ENCODE measurements at places on chromosomes 2 and 18.

DNA sequence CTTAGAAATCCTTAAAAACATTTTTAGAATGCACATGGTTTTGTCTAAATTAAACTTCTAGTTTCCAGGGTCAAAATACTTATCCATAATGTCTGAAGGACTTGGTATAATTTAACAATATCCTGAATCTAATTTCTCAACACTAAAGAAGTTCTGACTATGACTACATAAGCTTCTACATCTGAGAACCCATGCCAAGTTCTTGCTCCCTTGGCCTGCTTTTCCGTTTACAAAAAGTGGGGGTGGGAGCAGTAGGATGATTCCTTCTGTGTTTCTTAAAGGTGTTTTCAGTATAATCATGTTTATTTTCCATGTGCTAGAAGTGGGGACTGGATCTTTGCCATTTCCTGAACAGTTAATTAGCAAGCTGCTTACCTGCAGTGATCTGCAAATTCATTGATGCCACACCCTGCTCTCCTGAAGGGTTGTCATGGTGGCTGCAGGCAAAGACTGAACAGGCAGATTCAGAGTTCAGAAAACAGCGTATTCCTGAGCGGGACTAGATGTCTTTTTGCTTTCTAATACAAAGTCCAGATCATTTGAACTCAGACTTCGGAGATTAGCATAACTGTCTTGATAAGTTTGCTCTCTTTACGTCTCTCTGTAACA, 36.2 kb downstream of the ADNP2 start:
- no peak overlapping the region for H3K4me3 ChIP-seq
- no peaks in the 10 kb centered on the region for H3K4me1 ChIP-seq
- H3K36me3 ChIP-seq = peaks cover 5% of the 10 kb centered on the region
- H3K27ac ChIP-seq = no peak overlapping the region

DNA sequence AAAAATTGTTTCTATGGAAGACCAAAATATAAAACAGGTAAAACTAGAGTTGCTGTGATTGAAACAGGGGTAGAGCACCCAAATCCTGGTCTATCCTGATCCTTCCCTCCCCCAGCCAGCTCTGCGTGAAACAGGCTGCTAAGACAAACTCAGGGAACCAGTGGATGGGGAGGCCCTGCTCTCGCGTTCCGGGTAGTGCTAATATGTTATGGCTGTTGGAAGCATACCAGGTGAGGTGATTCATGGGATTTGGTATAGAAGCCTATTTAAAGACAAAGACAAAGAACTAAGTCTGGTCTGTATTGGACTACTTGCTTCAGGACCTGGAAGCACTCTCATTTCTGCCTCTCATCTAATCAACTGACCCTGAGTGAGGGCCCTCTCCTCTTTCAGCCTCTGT, 63.0 kb upstream of the CCBE1 start:
- no peak overlapping the region for H3K4me3 ChIP-seq
- DNase-seq = no peak
- H3K4me1 ChIP-seq = no peaks in the 10 kb centered on the region
- H3K27me3 ChIP-seq = no peaks in the 10 kb centered on the region
- H3K27ac ChIP-seq = no peak overlapping the region

DNA sequence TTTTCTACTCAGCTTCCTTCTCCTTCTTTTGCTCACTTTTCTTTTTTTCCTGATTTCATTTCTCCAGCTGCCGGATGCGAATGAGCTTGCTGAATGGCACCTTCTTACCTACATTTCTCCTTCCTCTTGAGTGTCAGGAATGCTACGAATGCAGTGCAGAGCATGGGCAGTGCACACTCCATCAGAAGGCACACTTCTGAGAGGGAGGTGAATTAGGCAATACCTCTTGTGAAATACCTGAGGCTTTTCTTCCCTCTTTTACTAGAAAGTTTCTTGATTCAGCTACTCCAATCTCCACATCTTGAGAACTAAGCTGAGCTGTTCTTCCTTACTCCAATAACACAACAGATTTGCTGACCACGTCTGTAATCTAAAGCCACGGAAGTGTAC, 51.1 kb downstream of the PLEKHM3 start:
- H3K36me3 ChIP-seq = peaks cover 8% of the 10 kb centered on the region
- H3K27ac ChIP-seq = no peak overlapping the region
- no peaks in the 10 kb centered on the region for H3K4me1 ChIP-seq
- no peak for DNase-seq
- no peak overlapping the region for H3K4me3 ChIP-seq

DNA sequence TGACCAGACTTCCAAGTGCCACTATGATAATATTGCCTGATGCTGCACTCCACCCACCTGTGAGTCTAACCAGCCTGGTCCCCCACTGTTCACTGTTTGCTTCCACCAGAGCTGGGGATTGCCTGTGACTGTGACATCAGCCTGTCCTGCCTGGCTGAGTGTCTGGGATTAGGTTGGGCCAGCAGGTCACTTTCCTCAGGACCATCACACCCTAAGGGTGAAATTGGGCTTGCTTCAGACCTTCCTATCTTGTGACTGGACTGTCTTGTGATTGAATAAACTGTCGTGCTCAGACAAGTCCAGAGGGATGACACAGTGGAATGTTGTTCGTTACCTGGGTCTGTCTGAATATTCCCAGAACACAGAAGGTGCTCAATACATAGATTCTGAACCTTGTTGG, 87.4 kb upstream of the HK2 start:
- peaks cover under 1% of the 10 kb centered on the region for H3K4me1 ChIP-seq
- no peaks in the 10 kb centered on the region for H3K36me3 ChIP-seq
- H3K27ac ChIP-seq = no peak overlapping the region
- H3K4me3 ChIP-seq = no peak overlapping the region

DNA sequence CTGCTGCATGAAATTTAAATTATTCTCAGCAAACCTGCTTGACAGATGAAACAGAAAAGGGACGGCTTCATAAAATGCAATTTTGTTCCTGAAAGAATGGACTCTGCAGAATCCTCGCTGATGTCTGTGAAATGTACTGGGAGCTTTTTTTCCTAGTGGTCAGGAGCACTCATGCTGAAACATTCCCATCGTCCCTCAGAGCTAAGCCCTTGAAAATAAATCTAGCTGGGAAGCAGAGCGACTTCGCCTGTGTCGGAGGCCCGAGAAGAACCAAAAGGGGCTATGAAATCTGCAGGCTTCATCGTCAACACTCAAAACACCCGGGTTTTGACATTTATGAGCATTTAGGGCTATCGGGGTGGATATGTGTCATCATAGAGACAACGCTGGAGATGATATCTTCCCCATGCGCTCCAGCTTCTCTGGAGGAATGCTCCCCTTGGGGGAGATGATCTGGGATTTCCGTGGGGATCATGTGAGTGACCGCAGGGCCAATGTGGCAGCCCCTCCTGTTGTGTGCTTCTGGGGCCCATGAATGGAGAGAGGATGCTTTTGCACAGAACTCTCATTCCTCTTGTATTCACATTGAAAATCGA, 182.3 kb downstream of the KLHL29 start:
- H3K4me3 ChIP-seq = no peak overlapping the region
- DNase-seq = no peak
- no peaks in the 10 kb centered on the region for H3K27me3 ChIP-seq
- no peaks in the 10 kb centered on the region for H3K36me3 ChIP-seq
- peaks cover 10% of the 10 kb centered on the region for H3K4me1 ChIP-seq

- peaks cover 8% of the 10 kb centered on the region for H3K4me1 ChIP-seq
- H3K4me3 ChIP-seq = no peak overlapping the region
- no peak for DNase-seq
- no peaks in the 10 kb centered on the region for H3K36me3 ChIP-seq
- H3K27ac ChIP-seq = no peak overlapping the region
- no peaks in the 10 kb centered on the region for H3K27me3 ChIP-seq
Observed at GRCh38 chr2:191347881-191348280, 102.7 kb downstream of the MYO1B start.

- H3K4me1 ChIP-seq = no peaks in the 10 kb centered on the region
- H3K4me3 ChIP-seq = no peak overlapping the region
- H3K36me3 ChIP-seq = no peaks in the 10 kb centered on the region
- H3K27ac ChIP-seq = no peak overlapping the region
- no peak for DNase-seq
Observed at GRCh38 chr2:156405586-156405985, 30.6 kb upstream of the GPD2 start.

DNA sequence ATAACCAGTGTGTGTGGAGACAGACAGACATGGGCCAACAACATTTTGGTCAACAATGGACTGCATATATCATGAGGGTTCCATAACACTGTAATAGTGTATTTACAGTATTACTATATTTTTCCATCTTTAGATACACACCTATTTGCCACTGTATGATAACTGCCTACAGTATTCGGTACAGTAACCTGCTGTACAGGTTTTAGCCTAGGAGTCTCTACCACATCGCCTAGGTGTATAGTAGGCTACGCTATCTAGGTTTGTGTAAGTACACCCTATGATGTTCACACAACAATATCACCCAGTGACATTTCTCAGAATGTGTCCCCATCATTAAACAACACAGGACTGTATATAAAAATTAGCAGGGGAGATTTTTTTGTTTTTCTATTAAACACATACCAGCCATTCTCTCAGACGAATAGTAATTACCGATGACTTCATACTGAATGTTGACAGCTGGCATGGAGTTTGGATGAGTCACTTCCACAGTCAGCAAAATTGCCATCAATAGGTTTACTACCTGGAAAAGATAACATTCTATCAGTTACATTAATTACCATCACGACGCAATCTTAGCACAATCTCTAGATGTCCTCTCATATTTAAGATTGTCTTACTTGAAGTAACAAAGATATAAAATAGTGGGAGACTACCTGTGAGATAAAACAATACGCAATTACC, 10.8 kb downstream of the LAPTM4A start:
- no peak overlapping the region for H3K4me3 ChIP-seq
- H3K4me1 ChIP-seq = peaks cover 14% of the 10 kb centered on the region
- H3K27me3 ChIP-seq = no peaks in the 10 kb centered on the region
- H3K27ac ChIP-seq = no peak overlapping the region
- H3K36me3 ChIP-seq = peaks cover 49% of the 10 kb centered on the region
- no peak for DNase-seq

- H3K27ac ChIP-seq = no peak overlapping the region
- no peaks in the 10 kb centered on the region for H3K4me1 ChIP-seq
- DNase-seq = no peak
- no peaks in the 10 kb centered on the region for H3K27me3 ChIP-seq
- H3K36me3 ChIP-seq = no peaks in the 10 kb centered on the region
Observed at GRCh38 chr18:42765302-42765701, 350.2 kb downstream of the RIT2 start.

GRCh38 chr2:201260302-201260800, at the start of gene CASP8:
CASP8 (plus strand) TSS chr2:201260536; CDS start chr2:201266487, 5,951 bp downstream.
- H3K27me3 ChIP-seq = no peaks in the 10 kb centered on the region
- peaks cover 2% of the 10 kb centered on the region for H3K4me1 ChIP-seq
- peak within 1 kb of the TSS; percentile 23 for H3K27ac ChIP-seq
- no peaks in the 10 kb centered on the region for H3K36me3 ChIP-seq

GRCh38 chr18:44758861-44759631, 78.4 kb downstream of the SETBP1 start:
- no peak for DNase-seq
- no peaks in the 10 kb centered on the region for H3K36me3 ChIP-seq
- peaks cover 6% of the 10 kb centered on the region for H3K4me1 ChIP-seq
- H3K27ac ChIP-seq = no peak overlapping the region
- no peak overlapping the region for H3K4me3 ChIP-seq

GRCh38 chr18:9634856-9635255, 20.5 kb upstream of the PPP4R1 start:
- no peaks in the 10 kb centered on the region for H3K27me3 ChIP-seq
- peak; percentile 8 for DNase-seq
- H3K4me1 ChIP-seq = peaks cover 8% of the 10 kb centered on the region
- no peak overlapping the region for H3K4me3 ChIP-seq
- H3K27ac ChIP-seq = no peak overlapping the region

DNA sequence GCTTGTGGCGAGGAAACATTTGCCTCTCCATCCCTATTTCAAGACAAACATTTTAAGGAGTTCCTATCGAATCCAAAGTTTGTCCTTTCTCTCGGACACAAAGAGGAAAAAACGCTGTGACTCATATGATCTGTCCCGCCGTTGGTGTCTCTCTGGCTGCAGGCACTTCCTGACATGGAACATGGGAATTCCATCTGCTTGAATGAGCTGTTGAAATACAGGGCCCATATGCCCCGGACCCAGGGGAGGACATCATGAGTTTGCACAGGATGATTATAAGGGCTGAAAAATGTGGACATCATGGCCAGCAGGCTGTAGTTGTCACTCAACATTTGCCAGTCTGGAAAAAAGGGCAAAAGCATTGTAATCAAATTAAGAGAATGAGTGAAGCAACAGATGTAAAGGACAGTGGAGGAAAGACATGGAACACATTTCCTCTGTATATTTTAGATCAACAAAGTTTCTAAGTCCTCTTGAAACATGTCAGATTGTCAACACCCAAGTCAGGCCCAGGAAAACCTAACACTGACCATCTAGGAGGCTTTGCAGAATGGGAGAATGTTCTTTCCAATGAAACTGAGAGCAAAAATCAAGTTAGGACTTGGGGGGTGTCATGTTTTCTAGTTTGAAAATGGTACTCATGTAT, 103.2 kb upstream of the SMIM21 start:
- no peak for DNase-seq
- no peak overlapping the region for H3K4me3 ChIP-seq
- no peak overlapping the region for H3K27ac ChIP-seq

GRCh38 chr2:137437386-137437785, 526.9 kb upstream of the HNMT start:
- no peaks in the 10 kb centered on the region for H3K4me1 ChIP-seq
- no peaks in the 10 kb centered on the region for H3K36me3 ChIP-seq
- DNase-seq = no peak
- H3K4me3 ChIP-seq = no peak overlapping the region
- no peak overlapping the region for H3K27ac ChIP-seq

DNA sequence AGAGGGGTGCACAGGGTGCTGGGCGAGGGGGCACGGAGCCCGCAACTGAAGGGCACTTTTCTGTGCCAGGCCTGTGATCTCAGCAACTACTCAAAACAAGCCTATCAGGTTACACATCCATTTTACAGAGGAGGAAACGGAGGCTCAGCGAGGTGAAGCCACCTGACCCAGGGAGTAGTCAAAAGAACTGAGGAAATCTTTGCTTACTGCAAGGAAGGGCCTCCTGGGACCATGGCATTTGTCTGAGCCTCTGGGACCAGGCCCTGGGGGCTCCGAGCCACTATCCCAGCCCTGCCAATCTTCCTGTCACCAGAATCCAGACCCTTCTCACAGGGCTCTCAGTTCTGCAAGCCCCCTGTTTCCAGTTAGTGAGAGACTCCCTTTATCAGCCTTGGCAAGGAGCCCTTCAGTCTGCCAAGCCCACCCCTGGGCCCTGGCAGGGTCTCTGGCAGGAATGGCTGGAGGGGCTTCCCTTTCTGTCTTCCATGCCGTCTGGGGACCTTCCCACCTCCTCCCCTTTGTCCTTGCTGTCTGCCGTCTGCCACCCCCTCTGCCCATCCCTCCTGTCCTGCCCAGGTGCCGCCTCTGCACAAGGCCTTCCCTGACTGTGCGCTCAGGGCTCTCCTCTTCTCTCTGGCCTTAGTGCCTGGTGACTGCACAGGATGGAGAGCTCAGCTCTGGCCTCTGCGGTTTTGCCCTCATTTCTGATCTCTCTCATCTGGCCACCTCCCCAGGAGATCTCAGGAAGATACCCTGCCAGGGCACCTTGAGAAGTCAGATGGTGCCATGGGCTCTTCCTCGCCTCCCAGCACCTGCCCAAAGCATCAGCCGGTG, 194.7 kb upstream of the GLI2 start:
- no peak for DNase-seq
- peak overlapping the region; percentile 43 for H3K27ac ChIP-seq
- no peaks in the 10 kb centered on the region for H3K36me3 ChIP-seq

- no peaks in the 10 kb centered on the region for H3K27me3 ChIP-seq
- DNase-seq = no peak
- H3K4me3 ChIP-seq = no peak overlapping the region
- H3K4me1 ChIP-seq = no peaks in the 10 kb centered on the region
Observed at GRCh38 chr2:140424471-140424870, 1644.3 kb upstream of the NXPH2 start.

- DNase-seq = no peak
- no peak overlapping the region for H3K27ac ChIP-seq
Observed at GRCh38 chr2:45809205-45809604, 157.7 kb downstream of the PRKCE start.

Data from ascending aorta (tissue), 2 donors.